ENCODE measurements at places on chromosomes 12 and 14.
A peak's percentile ranks its signal among the peaks of the same experiment; 100 is the strongest.

GRCh38 chr14:52694761-52695480, 437 bp downstream of the ERO1A start:
- peak; percentile 37 for DNase-seq

DNA sequence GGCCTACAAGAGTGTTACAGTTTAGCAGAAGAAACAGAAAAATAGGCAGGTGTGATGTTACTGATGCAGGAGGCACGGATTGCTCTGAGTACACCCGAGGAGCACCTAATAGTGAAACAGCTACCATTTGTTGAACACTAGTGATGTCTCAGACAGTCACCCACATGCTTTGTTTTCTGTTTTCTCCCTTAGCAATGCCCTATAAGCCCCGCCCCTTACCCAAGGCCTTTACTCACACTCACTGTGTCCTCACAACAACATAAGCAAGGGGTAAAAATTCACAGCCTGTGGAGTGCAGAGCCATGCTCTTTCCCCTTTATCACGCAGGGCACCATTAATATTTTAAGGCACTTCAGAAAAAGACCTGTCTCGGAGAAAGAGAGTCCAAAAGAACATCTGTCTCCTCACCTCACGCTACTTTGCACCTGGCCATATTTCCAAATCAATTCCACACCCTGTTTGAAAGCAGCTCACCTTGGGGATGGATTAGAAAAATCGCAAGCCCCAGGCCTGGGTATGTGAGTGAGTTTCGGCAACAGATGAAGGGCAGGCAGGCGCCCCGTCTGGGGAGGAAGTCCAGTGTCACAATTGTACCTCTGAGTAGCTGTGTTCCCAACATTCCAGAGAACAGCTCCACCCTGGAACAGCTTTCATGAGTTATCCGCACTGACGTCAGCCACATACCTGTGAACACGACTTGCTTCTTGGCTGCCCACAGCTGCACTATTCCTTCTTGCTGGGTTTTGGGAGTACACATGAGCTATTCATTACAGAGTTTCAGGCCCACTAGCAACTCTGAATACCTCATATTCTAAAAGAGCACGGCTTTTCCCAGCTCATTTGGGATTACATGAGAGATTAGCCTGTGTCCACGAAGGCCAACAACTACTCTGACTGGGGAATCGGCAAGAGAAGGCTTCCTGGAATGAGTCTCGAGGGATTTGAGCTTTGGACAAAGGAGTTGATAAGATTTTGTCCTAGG, 26.0 kb downstream of the MAPK1IP1L start:
- no peak for DNase-seq

DNA sequence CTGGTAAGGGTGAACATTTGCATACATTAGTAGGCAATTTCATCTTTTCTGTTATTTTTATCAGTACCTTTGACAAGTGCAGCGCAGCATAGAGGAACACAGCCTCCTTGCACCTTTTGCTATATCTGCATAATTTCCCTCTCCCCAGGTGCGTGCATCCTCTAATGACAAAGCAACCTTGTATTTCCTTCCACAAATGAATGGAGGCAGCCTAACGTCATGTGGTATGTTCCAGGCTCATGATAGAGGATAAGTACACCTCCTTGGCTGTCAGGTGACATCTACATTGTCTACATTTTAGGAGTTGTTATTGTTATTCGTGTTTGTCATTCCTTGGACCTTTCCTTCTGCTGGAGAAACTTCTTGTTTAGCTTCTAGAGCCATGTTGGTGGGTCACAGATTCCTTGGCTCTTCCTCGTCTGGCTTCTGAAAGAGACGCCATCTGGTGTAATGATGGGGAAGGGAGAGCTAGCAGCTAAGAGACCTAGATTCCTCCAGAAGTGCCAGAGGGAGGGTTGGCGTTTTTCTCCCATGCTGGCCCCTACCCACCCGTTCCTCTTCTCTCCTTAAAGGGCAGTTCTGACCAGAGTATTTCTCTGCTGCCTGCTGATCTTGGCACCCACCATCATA, 37.0 kb downstream of the EVL start:
- no peak for DNase-seq

GRCh38 chr12:19771858-19772257, 332.6 kb downstream of the AEBP2 start:
- no peak for DNase-seq

DNA sequence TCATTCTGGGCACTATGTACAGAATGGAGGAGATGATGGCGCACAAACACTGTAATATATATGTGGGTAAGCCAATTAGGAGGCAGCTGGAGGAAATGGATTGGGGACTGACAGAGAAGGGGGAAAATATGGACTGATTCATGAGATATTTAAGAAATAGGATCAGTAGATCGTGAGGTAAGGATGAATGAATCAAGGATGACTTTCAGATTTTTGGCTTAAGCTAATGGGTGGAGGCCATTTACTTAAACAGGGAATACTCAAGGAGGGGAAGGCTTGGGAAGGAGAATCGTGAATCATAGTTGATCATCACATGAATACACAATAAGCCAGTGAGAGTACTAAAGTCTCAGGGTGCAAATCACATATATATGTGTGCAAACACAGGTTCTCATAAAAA, 11.2 kb upstream of the GNPNAT1 start:
- DNase-seq, result no peak

- no peak for DNase-seq
These were observed 64.9 kb downstream of the SPRING1 start for GRCh38 chr12:116672842-116673516.

GRCh38 chr12:124856132-124856841, 7.4 kb downstream of the SCARB1 start:
- DNase-seq, result no peak

- no peak for DNase-seq
These were observed 19.3 kb downstream of the FMNL3 start for GRCh38 chr12:49687941-49688340.

GRCh38 chr12:2891240-2892053, 756 bp downstream of the TULP3 start:
- no peak for DNase-seq

DNA sequence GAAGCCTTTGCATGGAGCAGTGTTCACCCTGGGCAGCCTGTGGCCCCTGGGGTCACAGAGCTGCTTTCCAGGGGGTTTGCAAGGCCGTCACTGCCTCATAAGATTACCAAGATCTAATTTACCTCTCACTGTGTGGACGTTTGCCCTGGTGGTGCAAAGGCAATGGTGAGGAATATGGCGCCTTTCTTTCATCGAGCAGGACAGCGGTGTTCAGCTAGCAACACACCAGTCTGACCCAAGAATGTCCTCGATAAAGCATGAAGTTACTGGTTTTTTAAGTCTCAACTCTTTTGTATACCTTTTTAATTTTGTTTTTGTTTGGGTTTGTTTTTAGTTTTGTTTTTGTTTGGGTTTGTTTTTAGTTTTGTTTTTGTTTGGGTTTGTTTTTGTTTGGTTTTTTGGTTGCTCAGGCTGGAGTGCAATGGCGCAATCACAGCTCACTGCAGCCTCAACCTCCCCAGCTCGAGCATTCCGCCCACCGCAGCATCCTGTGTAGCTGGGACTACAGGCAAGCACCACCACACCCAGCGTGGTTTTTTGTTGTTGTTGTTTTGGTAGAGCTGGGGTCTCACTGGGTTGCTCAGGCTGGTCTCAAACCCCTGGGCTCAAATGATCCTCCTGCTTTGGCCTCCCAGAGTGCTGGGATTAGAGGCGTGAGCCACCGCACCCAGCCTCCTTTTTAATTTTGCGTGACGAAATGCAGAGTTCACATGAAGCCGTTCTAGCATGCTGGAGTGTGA, 57.9 kb downstream of the PPP2R5C start:
- no peak for DNase-seq

GRCh38 chr12:1844223-1844622, 23.9 kb downstream of the LRTM2 start:
- no peak for DNase-seq

DNA sequence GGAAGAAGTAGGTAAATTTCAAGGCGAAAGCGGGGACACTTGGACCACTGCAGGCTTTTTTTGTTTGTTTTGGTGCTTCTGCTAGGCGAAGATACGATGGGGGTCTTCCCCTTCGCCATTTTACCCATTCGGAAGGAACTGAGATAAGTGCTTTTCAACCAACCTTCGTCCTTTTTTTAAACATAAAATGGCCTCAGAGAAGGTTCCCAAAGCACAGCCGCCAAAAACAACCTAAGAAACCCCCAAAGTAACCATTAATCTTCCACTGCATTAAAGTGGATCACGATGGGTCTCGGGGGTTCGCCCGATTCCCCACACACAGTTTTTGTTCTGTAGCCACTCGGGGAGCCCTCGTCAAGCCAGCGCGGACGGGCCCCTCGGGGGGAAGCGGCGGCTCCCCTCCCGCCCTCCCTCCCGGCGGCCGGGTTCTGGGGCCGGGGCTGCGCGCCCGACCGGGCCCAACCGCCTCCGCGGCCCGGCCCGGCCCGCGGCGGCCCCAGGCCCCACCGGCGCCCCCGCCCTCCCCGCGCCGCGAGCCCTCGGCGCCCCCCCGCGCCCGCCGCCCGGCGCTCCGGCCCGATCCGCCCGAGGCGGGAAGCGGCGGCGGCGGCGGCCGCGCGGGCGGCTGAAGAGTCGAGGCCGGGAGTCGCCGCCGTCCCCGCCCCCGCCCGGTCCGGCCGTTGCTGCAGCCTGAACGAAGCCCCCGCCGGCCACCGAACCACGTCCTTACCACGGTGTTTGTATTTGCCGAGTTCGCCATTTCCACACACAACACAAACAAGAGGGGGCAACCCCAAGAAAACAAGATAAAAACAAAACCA, 790 bp downstream of the GTF2A1 start:
- DNase-seq, result peak; percentile 33

DNA sequence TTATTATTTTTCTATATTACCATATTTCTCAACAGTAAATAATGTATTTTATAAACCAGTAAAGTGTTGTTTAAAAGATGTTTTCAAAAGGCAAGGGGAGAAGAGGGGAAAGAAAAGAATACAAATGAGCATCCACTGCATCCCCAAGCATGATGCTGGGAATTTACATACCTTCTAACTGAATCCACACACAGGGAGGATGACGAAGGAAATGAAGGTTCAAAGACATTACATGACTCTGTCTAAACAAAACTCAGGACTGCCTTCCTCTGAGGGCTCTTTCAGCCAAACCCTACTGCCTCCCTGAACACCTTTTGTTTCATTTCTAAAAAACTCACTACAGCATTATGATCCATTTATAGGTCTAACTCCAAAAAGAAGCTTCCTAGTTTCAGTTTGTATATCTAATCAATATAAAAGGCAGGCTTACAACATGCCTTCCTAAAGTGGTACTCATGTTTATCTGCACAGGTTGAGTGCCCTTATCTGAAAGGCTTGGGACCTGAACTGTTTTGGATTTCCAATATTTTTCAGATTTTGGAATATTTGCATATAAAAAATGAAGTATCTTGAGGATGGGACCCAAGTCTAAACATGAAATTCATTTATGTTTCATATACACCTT, 30.3 kb downstream of the DICER1 start:
- no peak for DNase-seq

DNA sequence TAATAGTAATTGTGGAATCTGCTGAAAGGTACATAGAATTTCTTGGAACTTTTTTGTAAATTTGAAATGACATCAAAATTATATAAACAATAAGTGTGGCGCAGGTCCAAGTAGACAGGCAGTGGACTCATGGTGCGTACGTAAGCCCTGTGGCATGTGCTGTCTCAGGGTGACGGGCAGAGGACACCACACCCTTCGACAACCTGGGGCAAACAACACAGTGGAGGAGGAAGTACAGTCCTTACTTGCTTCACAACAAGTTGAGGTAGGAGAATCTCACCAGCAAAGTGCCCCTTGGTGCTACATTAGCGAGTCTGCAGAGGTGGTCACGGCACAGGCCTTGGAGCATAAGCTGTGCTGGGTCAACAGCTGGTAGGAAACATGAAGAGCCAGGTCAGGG, 180.9 kb downstream of the AEBP2 start:
- no peak for DNase-seq

- no peak for DNase-seq
These were observed 365.3 kb downstream of the NUAK1 start for GRCh38 chr12:105773471-105773870.

DNA sequence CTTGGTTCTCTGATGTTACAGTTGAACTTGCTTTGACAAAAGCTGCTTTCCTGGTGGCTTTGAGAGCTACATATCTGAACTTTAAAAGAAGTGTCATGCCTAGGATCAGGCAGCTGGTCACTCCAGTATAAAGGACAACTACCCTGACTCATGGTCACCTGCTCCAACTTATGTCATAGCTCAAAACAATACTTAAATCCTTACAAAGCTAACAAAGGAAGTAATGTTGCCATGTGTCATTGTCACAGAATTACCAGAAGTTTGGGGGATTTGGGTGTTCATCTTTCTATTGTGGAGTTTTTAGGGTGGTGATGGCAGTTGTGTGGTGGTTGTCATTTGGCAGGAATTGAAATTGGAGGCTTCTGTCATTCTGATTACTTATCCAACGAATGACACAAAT, 1.8 kb upstream of the TCP11L2 start:
- no peak for DNase-seq

GRCh38 chr12:77965790-77966189, 135.1 kb downstream of the NAV3 start:
- DNase-seq, result no peak

DNA sequence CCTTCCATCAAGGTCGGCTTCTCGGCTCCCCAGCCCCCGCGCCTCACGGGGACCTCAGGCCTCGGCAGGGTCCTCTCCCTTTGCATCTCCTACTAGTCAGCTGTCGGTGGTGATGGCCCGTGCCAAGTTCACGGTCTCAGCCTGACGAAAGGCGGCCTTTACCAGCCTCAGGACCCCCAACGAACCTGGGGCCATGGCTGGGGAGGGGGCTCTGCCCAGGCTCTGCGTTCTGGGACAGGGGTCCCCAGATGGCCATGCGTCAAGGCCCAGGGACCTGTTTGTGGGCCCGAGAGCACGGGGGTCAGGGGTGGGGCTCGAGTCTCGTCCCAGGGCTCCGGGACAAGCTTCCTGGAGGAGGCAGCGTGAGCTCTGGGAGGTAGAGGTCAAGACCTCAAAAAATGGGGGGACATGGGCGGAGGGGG, 32.8 kb upstream of the DEGS2 start:
- DNase-seq, result no peak

GRCh38 chr12:39490500-39491282, 47.8 kb upstream of the KIF21A start:
- no peak for DNase-seq

DNA sequence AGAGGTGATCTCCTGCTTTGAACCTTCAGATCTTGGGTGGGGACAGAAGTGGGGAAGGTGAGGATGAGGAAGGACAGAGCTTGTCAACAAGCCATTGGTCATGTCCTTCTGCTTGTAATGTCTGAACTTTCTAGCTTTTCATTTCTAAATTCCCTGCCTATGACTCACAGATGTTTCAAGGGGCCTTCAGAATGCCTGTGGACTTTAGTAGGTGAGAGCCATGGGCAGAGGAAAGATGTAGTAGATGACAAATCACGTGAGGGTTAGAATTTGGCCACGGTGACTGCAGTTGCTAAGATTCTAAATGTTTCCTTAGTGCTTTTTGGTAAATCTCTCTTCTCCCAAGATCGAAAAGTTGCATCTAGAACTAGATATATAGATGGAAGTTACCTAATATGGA, 18.7 kb upstream of the CREBL2 start:
- DNase-seq, result no peak

DNA sequence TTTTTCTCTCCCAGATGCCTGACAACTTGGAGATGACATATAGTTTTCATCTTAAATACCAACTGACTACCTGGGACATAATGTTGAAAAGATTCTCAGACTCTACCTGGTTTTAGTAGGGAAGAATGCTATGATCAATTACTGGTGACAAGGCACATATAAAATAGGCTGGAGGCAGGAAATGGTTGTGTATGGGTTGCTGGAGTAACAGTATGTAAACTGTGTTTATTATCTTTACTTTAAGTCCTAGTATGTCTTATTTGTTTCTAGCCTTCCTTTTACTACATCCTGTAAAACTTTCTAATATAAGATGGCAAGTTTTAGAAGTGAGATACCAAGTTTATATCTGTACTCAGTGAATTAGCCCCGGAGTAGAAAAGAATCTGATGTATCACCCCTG, 98.1 kb downstream of the NUBPL start:
- no peak for DNase-seq

Data from stimulated activated CD4-positive, alpha-beta T cell treated with anti-CD3 and anti-CD28 coated beads, Interleukin-12 subunit alpha, Interleukin-12 subunit beta, amount 100 ng/mL, for 4 hours (primary cell).